ENCODE measurements at places on chromosomes 1 and 21. TPM values are rescaled to one million over a fixed set of nuclear protein-coding genes. Genes with fewer than 3 reads are reported as not detected.

The ESRRG gene
- not detected for total RNA-seq

The PTPN14 gene
- total RNA-seq, result 10.7 TPM

The KRTAP19-3 gene
- not detected for total RNA-seq

The AGMAT gene
- total RNA-seq, result 7.3 TPM

The TNFRSF4 gene
- not detected for total RNA-seq

The GBP5 gene
- not detected for total RNA-seq

The NFASC gene
- 1.1 TPM for total RNA-seq

The LTN1 gene
- total RNA-seq, result 6.2 TPM

The CLIC6 gene
- 0.09 TPM for total RNA-seq

The TCEA3 gene
- total RNA-seq, result 0.38 TPM

The CASQ1 gene
- not detected for total RNA-seq

The PTPRU gene
- 7.2 TPM for total RNA-seq

The OLIG2 gene
- total RNA-seq, result not detected

The SH2D5 gene
- 16.5 TPM for total RNA-seq

The ZBTB17 gene
- total RNA-seq, result 11.4 TPM

The MPZ gene
- 0.13 TPM for total RNA-seq

The NPHS2 gene
- total RNA-seq, result not detected

The OR14K1 gene
- not detected for total RNA-seq

The DNALI1 gene
- not detected for total RNA-seq

The WDR64 gene
- total RNA-seq, result not detected

The SLC6A9 gene
- 13.4 TPM for total RNA-seq

The NFIA gene
- total RNA-seq, result 9.8 TPM

The SLC44A5 gene
- 0.07 TPM for total RNA-seq

The MAB21L3 gene
- not detected for total RNA-seq

The HAO2 gene
- not detected for total RNA-seq

The COG2 gene
- total RNA-seq, result 19.5 TPM

The HSD11B1 gene
- 0.47 TPM for total RNA-seq

The C1orf87 gene
- total RNA-seq, result not detected

The KRTAP13-2 gene
- total RNA-seq, result not detected

The KCNK1 gene
- total RNA-seq, result 20.4 TPM

The CYP4X1 gene
- total RNA-seq, result not detected

The ROR1 gene
- total RNA-seq, result 8.7 TPM

Data from A549 treated with Hydrocortisone at 1 μM for 4 hours (cell line).